Activated CD4-positive, alpha-beta memory T cell treated with anti-CD3 and anti-CD28 coated beads, Interleukin-2, amount 10 ng/mL, durations not matched to agents 7 days and 5 days (primary cell): ENCODE measurements at places on chromosomes 6 and 20. TPM values are rescaled to one million over a fixed set of nuclear protein-coding genes. Genes with fewer than 3 reads are reported as not detected.

The CPNE5 gene
- total RNA-seq = 4.0 TPM

DNA sequence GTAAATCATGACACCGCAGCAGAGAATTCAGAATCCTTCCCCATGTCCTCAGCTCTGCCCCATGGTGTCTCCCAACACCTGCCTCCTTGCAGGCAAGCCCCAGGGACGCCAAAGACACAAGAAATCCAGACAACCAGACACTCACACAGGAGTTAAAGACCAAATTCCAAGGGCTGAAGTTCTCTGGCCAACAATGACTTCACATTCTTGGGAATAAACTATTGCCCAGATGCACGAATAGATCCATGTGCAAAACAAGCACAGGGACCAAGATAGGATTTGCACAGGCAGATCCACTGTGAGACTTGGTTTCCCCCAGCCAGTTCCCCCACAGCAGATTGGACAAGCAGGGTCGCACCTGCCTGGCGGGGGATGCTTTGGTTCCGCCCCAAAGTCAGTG is 246.7 kb downstream of the SOD2 start:
- no peak for DNase-seq

- no peak for DNase-seq
These were observed 82.1 kb downstream of the PLEKHG1 start for GRCh38 chr6:150681578-150682395.

The ULBP1 gene
- total RNA-seq = 2.1 TPM

The RIPOR3 gene
- not detected for total RNA-seq

DNA sequence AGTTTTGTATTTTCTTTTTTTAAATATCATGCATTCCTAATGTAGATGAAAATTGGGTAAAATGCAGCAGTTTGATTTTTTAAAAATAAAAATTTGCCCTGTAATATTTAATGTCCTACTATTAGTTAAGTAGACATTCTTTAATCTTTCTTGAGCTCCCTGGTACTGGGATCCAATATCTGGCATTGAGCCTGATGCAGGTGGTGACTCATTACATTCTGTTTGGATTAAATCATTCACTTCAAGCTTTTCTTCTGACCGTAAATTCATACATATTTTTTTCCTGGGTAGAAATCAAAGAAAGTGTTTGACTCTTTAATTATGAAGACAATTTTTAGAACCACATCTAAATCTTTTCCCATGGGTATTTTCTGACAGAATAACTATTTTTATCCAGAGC is 768.8 kb upstream of the SLC35B3 start:
- no peak for DNase-seq

- DNase-seq = no peak
These were observed 27.3 kb upstream of the HFE start for GRCh38 chr6:26059941-26060340.

DNA sequence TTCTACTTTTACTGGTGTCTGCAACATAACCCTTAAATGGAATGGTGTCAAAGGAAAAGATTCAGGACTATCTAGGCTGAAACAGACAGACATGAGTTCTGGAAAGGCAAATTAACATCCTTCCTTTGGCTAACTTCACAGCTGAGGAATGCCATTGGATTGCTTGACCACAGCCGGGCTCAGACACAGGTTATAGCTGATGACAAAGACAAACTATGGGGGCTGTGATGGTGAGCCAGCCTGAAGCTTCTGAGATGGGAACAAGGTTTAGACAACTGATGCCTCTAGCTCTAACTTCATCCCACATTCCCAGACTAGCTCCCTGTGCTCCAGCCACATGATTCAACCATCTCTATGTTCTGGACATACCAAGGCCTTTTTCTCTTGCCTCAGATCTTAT is 15.3 kb downstream of the POLR1C start:
- no peak for DNase-seq
